ENCODE measurements at places on chromosomes 1 and 21.
A peak's percentile ranks its signal among the peaks of the same experiment; 100 is the strongest.

GRCh38 chr1:2821966-2822620 is 20.6 kb upstream of the TTC34 start:
- no peaks in the 10 kb centered on the region for H3K27me3 ChIP-seq
- DNase-seq: no peak
- H3K27ac ChIP-seq: no peak overlapping the region
- no peaks in the 10 kb centered on the region for H3K36me3 ChIP-seq
- H3K4me3 ChIP-seq: no peak overlapping the region
- no peaks in the 10 kb centered on the region for H3K4me1 ChIP-seq

DNA sequence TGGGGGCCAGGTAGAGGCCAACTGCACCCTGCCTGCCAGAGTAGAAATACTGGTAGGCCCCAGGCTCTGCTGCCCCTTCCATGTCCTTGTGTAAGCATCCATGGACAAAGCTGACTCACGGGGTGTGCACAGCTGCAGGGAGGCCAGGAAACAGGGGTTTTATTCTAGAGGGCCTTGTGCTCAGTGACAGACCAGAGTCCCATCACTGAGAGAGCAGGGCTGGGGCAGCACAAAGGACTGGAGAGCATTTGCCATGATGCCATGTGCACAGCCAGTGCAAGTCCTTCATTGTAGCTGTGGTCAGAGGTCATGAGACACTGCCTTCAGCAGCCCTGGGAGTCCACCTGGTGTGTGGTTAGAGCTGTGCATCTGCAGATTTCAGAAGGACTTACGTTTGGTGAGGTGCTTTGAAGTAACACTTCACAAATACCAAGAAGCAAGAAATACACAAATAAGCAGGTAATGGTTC is 8.1 kb downstream of the ARF1 start:
- H3K36me3 ChIP-seq: peaks cover 62% of the 10 kb centered on the region
- peaks cover 72% of the 10 kb centered on the region for H3K4me1 ChIP-seq
- H3K27ac ChIP-seq: peak overlapping the region; percentile 29
- DNase-seq: no peak
- H3K27me3 ChIP-seq: no peaks in the 10 kb centered on the region
- no peak overlapping the region for H3K4me3 ChIP-seq

- H3K36me3 ChIP-seq: no peaks in the 10 kb centered on the region
- H3K27ac ChIP-seq: no peak overlapping the region
- H3K4me3 ChIP-seq: no peak overlapping the region
- no peak for DNase-seq
Observed at GRCh38 chr1:209051570-209051969, 531.9 kb upstream of the CAMK1G start.

DNA sequence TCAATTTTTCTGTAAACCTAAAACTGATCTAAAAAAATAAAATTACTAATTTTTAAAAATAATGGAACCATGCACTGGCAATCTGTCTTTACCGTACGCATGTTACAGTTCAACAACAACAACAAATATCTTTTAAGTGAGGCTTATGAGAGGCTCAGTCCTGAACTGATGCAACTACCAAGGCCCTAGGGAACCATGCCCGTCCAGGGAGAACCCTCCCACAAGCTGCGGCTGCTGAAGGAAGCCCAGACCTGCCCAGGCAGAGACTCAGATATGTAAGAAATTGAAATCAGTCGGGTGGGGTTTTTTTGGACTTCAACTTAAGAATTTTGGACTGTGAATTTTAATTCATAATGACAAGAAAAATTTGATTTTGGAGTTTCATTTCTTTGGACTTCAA is 91.1 kb downstream of the NPHP4 start:
- no peaks in the 10 kb centered on the region for H3K27me3 ChIP-seq
- DNase-seq: no peak
- H3K4me3 ChIP-seq: no peak overlapping the region
- H3K27ac ChIP-seq: no peak overlapping the region
- peaks cover 8% of the 10 kb centered on the region for H3K4me1 ChIP-seq
- H3K36me3 ChIP-seq: no peaks in the 10 kb centered on the region

- H3K36me3 ChIP-seq: no peaks in the 10 kb centered on the region
- no peaks in the 10 kb centered on the region for H3K4me1 ChIP-seq
- no peak overlapping the region for H3K4me3 ChIP-seq
- H3K27me3 ChIP-seq: no peaks in the 10 kb centered on the region
- H3K27ac ChIP-seq: no peak overlapping the region
Observed at GRCh38 chr1:78918157-78918556, 88.4 kb downstream of the ADGRL4 start.

- no peak overlapping the region for H3K4me3 ChIP-seq
- H3K4me1 ChIP-seq: peaks cover 5% of the 10 kb centered on the region
- H3K27me3 ChIP-seq: peaks cover 37% of the 10 kb centered on the region
- H3K27ac ChIP-seq: no peak overlapping the region
Observed at GRCh38 chr21:33374450-33375096, 28.6 kb upstream of the IFNGR2 start.

- H3K4me3 ChIP-seq: no peak overlapping the region
- H3K27ac ChIP-seq: no peak overlapping the region
- H3K36me3 ChIP-seq: no peaks in the 10 kb centered on the region
- peaks cover 6% of the 10 kb centered on the region for H3K27me3 ChIP-seq
- no peak for DNase-seq
- H3K4me1 ChIP-seq: no peaks in the 10 kb centered on the region
Observed at GRCh38 chr21:39531840-39532239, 80.1 kb downstream of the SH3BGR start.

- no peak for DNase-seq
- no peak overlapping the region for H3K4me3 ChIP-seq
- no peaks in the 10 kb centered on the region for H3K36me3 ChIP-seq
- H3K4me1 ChIP-seq: peaks cover 11% of the 10 kb centered on the region
- H3K27ac ChIP-seq: no peak overlapping the region
Observed at GRCh38 chr1:204994086-204994862, 48.7 kb upstream of the CNTN2 start.

GRCh38 chr1:13807209-13807608 is 107.2 kb downstream of the PRDM2 start:
- H3K4me1 ChIP-seq: peaks cover 8% of the 10 kb centered on the region
- no peak overlapping the region for H3K27ac ChIP-seq
- no peak overlapping the region for H3K4me3 ChIP-seq
- no peaks in the 10 kb centered on the region for H3K27me3 ChIP-seq
- no peaks in the 10 kb centered on the region for H3K36me3 ChIP-seq

DNA sequence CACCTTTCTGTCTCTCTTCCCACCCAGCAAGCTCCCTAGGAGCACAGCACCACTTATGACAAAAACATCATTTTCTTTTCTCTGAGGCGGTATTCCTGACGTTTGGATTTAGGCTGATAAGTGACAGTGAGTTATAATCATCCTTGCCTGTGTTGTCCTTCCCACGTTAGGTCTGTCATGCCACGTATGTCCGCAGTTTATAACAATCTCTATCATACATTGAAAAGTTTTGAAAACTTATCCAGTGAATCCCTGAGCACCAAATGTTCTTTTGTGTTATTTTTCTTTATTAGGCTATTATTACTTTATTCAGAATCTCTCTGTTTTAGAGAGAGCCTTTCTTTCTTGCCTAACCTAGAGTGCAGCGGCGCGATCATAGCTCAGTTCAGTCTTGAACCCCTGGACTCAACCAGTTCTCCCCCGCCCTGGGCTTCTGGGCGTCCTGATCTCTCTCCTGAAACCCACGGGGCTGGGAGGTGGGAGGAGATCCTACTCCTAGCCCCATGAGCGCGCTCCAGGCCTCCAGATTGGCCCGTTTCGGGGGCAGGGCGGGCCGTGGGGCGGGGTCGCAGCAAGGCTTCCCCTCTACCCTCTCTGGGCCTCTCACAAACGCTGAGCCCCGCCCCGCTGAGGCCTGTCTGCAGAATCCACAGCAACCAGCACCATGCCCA is at the start of gene GSTM2:
Gene GSTM2 (plus strand): TSS at position 606 of the 671 bp plus-strand sequence. CDS start 59 bp downstream, at position 665.
- peaks cover 5% of the 10 kb centered on the region for H3K36me3 ChIP-seq
- peaks cover 16% of the 10 kb centered on the region for H3K4me1 ChIP-seq
- H3K27ac ChIP-seq: no peak within 1 kb of the TSS
- no peaks in the 10 kb centered on the region for H3K27me3 ChIP-seq
- DNase-seq: peak; percentile 83

DNA sequence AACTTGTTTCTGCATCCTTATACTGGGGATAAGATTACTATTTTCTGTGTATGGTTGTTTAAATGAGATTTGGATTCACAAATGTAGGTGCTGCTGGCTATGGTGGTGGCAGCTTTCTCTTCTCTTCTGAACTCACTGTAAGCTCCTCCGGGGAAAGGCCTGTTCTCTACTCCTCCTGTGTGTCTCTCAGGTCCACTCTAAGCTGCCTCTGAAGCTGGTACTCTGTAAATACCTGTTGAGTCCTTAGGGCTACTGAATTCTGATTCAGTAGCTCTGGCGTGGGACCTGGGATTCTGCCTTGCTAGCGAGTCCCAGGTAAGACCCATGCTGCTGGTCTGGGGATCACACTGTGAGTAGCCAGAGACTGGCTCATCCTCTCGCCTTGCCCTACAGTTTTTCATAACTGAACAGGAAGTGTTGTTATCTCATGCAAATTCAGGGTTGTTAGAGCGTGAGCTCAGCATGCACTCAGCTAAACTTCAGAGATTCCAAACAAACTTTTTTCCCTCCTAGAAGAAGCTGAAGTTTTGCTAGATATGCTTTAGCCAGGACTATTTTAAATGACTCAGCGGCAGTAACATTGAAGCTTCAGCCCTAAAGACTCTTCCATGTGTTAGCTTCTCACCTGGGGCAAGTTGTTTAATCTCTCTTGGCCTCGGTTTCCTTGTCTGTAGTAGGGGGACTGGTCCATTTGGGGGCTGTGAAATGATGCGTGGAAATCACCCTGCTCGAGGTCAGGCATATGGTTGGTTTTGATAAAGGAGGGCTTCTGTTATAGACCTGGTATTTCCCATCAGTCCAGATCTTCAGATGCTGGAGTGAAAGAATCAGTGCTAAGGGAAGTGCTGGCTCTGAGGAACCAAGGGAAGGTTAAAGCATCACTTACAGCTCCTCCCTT is 271.5 kb upstream of the TMEM51 start:
- no peaks in the 10 kb centered on the region for H3K36me3 ChIP-seq
- H3K4me3 ChIP-seq: no peak overlapping the region
- no peak overlapping the region for H3K27ac ChIP-seq

DNA sequence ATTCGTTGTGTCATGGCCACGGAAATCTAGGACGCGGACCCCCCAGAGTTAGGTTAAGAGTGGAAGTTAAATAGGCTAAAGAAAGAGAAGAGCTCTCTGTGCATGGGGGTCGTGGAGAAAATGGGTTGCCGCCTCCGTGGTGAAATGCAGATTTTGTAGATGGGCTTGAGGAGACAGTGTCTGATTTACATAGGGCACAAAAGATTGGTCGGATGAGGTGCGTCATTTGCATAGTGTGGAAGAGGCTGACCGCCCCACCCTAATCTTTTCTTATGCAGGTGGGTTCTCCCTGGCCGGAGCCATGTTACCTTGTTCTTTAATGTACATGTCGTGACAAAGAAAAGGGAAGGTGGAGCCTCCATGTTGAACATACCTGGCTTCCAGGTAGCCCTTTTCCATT is 14.3 kb upstream of the SLC5A9 start:
- H3K36me3 ChIP-seq: no peaks in the 10 kb centered on the region
- H3K27ac ChIP-seq: no peak overlapping the region
- H3K4me1 ChIP-seq: no peaks in the 10 kb centered on the region
- H3K4me3 ChIP-seq: no peak overlapping the region
- no peak for DNase-seq
- peaks cover under 1% of the 10 kb centered on the region for H3K27me3 ChIP-seq

GRCh38 chr1:27878787-27879335 is 6.5 kb downstream of the THEMIS2 start:
- H3K4me1 ChIP-seq: peaks cover 41% of the 10 kb centered on the region
- H3K27ac ChIP-seq: no peak overlapping the region
- H3K27me3 ChIP-seq: no peaks in the 10 kb centered on the region
- no peak for DNase-seq
- peaks cover 34% of the 10 kb centered on the region for H3K36me3 ChIP-seq

DNA sequence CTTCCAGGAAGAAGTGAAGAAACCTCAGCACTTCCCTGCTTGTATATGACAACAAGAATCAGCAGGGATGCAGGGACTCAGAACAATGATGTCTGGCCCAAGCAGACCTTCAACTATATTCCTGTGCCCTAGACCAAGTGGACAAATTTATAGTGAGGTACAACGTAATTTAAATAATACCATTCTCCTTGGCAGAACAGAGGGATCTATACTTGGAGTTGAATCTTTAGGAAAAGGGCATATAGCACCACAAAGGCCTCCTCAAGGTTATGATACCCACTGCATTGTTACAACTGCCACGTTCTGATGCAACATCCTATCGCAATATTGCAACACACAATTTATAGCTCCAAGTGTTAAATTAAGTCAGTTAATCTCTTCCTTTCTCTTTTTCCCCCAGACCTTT is 29.1 kb upstream of the GFI1 start:
- H3K4me3 ChIP-seq: no peak overlapping the region
- no peak overlapping the region for H3K27ac ChIP-seq
- DNase-seq: no peak
- H3K36me3 ChIP-seq: peaks cover 18% of the 10 kb centered on the region
- H3K4me1 ChIP-seq: peaks cover 24% of the 10 kb centered on the region
- no peaks in the 10 kb centered on the region for H3K27me3 ChIP-seq

GRCh38 chr1:170194451-170194850 is 48.7 kb downstream of the NTMT2 start:
- H3K27me3 ChIP-seq: peaks cover 2% of the 10 kb centered on the region
- H3K4me1 ChIP-seq: no peaks in the 10 kb centered on the region
- no peaks in the 10 kb centered on the region for H3K36me3 ChIP-seq

GRCh38 chr1:3630914-3631313 is 6.1 kb downstream of the TPRG1L start:
- H3K4me3 ChIP-seq: no peak overlapping the region
- H3K4me1 ChIP-seq: peaks cover 5% of the 10 kb centered on the region

DNA sequence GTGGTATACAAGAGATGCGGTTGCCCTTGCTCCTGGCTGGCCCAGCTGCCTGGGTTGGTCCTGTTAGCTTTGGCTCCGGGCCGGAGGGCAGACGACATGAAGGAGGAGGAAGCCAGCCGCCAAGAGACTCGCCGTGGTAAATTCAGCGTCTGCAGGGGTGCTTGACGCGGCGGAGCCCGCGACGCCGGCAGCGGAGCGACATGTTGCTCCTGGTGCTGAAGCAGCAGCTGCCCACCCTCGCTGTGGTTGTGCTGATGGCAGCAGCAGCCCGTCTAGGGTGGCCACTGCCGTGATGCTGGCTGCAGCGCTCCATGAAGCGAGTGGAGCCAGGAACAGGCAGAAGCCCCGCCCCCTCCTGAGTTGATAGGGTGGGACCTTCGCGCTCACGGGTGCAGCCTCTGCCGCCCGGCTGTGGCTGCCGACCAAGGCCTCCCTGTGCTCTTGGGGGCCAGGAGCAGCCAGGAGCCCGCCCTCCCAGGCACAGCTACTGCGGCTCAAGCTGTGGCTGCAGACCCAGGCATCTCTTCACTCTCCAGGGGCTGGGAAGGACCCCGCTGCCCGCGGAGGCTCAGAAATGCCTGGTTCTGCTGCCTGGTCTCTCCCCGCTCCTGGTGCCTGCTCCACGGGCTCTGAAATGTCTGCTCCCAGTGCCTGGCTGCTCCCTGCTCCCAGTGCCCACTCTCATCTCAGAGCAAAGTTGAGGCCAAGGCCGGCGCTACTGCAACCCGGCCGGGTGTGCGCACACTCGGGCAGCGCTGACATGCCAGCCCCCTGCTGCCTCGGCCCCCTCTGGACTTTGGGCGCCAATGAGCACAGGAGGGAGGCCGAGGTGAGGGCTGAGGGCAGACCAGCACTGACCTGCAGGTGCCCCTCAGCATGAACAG is 4.4 kb upstream of the ZNF692 start:
- peaks cover 4% of the 10 kb centered on the region for H3K27me3 ChIP-seq
- H3K4me3 ChIP-seq: peak overlapping the region; percentile 78
- H3K4me1 ChIP-seq: peaks cover 27% of the 10 kb centered on the region
- peaks cover 2% of the 10 kb centered on the region for H3K36me3 ChIP-seq
- peak overlapping the region; percentile 64 for H3K27ac ChIP-seq

All from activated T-helper 1 cell treated with anti-CD3 and anti-CD28 coated beads, Interleukin-12 subunit alpha, Interleukin-12 subunit beta, Interleukin-2, Interleukin-4 antibody, amounts not matched to agents 30 ng/mL and 10 ng/mL and 1 ng/mL, durations not matched to agents 14 hours and 24 hours and 36 hours (primary cell).